ENCODE measurements at places on chromosomes 7 and 10.

- no peak for DNase-seq
These were observed 46.4 kb downstream of the ZNF716 start for GRCh38 chr7:57496395-57496794.

DNA sequence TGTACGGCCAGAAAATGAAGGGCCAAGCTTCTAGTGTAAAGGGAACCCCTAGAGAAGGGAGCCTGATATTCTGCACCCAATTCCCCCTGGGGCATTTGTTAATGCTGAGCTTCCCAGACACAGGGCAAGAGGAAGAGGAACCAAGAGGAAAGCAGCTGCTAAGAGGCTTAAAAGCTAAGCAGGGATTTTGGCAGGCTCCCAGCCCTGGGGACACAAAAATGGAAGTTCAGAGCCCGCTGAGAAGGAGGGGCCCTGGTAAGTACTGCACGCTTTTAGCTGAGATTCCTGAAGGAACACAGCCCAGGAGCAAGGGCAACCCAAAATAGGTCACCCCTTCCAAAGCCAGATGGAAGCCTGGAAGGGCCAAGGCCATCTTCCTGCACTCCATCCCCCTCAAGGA, 387.3 kb upstream of the MGMT start:
- no peak for DNase-seq

GRCh38 chr7:124088590-124088989, 55.7 kb upstream of the TMEM229A start:
- DNase-seq, result no peak

GRCh38 chr10:88041243-88042159, 178.1 kb downstream of the PTEN start:
- no peak for DNase-seq

DNA sequence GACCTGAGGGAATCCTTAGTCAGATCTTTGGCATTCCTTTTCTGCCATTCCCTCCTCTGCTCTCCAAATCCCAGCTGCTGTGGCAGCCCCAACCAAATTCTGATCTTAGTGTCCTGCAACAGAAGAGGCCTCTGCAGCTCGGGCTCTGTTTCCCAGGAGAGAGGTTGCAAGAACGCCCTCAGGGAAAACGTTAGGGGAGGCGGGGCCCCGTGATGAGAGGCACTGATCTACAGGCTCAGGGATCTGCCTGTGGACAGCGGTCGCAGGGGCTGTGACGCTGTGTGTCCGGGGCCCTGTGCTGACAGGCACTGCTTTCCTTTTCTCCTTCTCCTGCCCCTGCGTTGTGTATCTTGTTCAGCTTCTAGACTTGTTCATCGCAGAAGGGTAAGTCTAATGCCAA, 57.3 kb upstream of the DPYSL4 start:
- no peak for DNase-seq

DNA sequence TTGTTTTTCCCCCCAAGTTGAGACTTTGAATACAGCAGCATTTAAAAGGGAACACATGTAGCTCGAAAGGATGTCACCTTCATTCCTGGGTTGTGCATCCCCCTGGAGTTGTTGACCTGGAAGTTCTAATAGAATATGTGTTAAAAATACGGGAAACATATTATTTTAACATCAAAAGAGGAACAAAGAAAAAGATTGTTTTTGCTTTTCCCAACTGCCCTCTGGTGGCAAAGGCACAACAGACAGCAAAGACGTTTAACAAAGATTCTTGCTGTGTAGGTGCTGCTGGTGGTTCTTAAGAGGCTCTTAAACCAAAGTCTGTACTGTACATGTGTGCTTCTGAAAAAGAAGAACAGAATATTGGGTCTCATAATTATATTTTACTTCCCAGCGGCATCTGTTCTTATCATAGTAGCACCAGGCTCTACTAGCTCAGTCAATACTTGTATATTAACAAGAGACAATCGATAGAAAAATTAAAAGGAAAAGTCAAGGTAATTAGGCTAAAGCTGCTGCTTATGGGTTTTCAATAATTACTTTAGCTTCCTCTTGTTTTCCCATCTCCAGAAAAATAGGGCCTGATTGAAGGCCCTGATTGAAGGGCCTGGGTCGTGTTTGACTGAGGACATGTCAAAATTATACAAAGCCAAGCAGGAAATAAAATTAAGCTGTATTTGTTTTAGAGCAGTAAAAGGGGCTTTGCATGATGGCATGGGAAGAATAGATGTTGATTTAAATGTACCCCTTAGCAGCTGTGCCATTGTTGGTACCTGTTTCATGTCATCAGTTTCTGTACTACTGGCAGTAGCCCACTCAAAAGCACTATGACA, 384.2 kb upstream of the LRGUK start:
- no peak for DNase-seq

- DNase-seq, result no peak
These were observed 91.3 kb downstream of the POU6F2 start for GRCh38 chr7:39069031-39069430.

DNA sequence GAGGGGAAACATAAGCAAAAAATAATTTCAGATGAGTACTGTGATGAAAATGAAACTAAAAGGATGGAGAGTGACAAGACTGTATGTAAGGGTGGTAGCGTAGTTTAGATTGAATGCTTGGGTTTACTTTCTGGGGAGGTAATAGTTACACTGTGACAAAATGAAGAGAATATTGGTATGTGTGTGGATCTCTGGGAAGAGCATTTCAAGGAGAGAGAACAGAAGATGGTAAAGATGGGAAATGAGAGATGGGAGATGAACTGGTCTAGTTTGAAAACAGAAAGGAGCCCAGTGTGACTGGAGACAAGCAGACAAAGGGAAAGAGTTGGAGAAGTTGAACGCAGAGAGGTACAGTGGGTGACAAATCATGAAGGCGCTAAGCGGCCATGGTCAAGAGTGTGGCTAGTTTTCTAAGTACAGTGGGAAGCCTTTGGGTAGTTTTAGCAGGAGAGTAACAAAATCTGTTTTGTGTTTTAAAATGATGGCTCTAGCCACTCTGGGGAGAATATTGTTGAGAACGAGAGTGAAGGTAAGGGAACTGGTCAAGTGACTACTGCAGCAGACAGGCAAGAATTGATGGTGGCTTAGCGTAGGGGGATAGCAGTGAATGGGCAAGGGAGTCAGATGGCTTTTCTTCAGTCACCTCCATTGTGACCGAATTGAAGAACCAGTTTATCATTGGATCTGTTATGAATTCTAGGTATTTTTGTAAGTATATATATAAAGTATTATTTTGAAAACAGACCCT, 22.6 kb downstream of the PALS2 start:
- no peak for DNase-seq

DNA sequence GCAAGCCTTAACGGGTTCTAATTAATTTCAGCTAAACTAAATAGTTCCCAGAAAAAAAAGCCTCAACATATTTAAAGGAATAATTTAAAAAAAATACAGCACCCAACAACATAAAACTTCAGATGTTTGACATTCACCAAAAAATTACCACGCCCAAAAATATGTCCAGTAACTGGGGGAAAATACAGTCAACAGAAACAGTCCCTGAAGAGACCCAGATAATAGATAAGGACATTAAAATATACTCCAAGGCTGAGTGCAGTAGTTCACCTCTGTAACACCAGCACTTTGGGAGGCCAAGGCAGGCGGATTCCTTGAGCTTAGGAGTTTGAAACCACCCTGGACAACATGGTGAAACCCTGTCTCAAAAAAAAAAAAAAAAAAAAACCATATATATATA, 78.0 kb downstream of the BTAF1 start:
- DNase-seq, result no peak

- no peak for DNase-seq
These were observed 287.0 kb downstream of the ZEB1 start for GRCh38 chr10:31605861-31606525.

DNA sequence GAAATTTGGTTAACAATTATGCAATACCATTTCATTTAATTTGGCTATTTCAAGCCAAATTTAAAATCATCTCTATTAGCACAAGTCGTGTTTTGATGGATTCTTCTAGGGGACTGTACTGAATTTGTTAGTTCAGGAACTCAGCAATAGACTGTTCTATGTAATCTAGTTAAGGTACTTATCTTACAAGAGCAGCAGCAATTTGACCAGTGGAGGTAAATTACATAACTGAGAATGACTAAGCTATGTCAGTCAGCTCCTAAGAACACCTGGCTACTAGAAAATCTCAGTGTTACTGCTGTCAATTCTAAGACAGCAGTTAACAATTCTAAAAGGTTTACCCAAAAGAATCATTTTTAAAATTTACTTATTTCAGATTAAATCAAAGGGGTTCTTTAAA, 513.9 kb upstream of the ZWINT start:
- DNase-seq, result no peak

GRCh38 chr10:81570878-81571794, 303.9 kb upstream of the NRG3 start:
- no peak for DNase-seq

GRCh38 chr7:46544396-46545008, 623.4 kb upstream of the IGFBP3 start:
- DNase-seq, result no peak

DNA sequence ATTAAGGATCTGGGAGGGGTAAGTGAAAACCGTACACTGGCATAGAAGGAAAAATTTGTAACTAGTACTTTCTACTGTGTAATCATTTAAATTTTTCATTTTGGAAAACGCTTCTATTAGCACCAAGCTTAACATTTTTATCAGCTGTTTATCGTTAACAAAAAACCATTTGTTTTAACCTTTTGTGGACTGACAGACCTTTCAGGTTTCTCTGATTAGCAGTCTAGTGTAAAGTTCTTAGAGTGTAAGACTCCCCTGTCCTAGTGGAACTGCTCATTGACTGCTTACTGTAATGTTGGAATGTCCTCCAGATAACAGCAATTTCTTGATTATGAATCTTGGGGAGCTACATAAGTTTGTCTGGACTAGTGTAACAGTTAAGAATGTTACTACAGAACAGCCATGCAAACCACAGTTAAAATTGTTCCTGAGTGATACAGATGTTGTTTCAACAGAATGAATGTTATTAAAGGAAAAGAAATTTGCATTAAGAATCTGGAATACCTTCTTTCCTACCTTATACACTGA, 2.0 kb downstream of the DBF4 start:
- DNase-seq, result no peak

GRCh38 chr7:22043367-22043766, 97.7 kb upstream of the CDCA7L start:
- DNase-seq, result no peak

- no peak for DNase-seq
These were observed 1274.6 kb downstream of the REEP3 start for GRCh38 chr10:64795847-64796246.

- no peak for DNase-seq
These were observed 412.4 kb upstream of the NRP1 start for GRCh38 chr10:33746836-33747268.

DNA sequence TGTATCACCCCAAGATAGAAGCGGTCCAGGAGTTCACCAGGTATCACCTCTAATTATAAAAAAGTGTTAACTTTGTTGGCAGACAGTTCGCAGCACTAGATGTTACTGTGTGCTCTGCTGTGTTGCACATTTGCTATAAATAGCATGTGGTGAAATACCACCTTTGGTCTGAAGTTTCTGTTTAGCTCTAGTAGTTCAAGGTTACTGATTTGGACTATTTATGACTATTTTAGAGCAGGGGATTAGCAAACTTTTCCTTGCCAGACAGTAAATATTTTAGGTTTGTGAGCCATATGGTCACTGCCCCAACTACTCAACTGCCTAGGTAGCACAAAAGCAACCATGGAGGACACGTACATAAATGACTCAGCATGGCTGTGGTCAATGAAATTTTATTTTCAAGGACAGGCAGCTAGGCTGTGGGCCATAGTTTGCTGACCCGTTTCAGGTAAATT, 16.5 kb downstream of the DENND10 start:
- no peak for DNase-seq

GRCh38 chr7:30925913-30926312, 14.3 kb downstream of the AQP1 start:
- DNase-seq, result no peak

DNA sequence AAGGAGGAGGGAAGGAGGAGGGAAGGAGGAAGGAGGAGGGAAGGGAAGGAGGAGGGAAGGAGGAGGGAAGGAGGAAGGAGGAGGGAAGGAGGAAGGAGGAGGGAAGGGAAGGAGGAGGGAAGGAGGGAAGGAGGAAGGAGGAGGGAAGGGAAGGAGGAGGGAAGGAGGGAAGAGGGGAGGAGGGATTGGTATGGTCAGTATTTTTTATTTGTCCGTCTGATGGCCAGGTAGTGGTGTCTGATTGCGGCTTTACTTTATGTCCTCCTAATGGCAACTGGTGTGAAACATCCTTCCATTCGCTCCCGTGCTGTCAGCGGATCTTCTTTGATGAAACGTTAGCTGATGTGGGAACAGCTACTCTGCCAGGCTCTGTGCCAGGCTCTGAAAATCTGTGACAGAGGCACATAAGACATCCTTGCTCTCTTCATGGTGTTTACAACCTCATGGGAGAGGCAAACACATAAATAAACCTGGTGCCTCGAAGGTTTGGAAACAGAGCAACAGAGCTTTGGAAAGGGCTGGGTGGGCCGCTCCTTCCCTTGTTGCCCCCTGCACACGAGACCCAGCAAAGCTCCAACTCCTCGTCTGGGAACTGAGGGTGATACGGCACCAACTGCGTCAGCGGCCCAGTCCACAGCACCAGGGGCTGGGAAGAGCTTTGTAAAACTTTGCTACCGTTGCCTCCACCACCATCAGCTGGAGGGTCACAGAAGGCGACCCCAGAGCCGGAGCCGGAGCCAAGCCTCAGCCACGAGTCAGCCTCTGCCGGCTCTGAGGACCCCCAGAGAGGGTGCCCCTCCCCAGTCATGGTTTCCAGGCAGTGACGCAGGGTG, 40.3 kb downstream of the PDGFA start:
- DNase-seq, result peak; percentile 48

GRCh38 chr10:23441251-23441650, 2.4 kb downstream of the OTUD1 start:
- no peak for DNase-seq

GRCh38 chr7:31014826-31015225, 37.3 kb upstream of the ADCYAP1R1 start:
- no peak for DNase-seq

- DNase-seq, result no peak
These were observed 399.5 kb downstream of the RPS24 start for GRCh38 chr10:78433076-78433595.

GRCh38 chr7:55431898-55432297, 66.8 kb downstream of the LANCL2 start:
- DNase-seq, result no peak

All from H1 (cell line).